Mucosa of gallbladder (tissue), 1 donor: ENCODE measurements at places on chromosomes 13 and 19. TPM values are rescaled to one million over a fixed set of nuclear protein-coding genes. Genes with fewer than 3 reads are reported as not detected.

Gene ZNF575
- total RNA-seq = 4.1 TPM

Gene ZNF763
- total RNA-seq = 5.2 TPM

Gene ZNF723
- total RNA-seq = not detected

Gene PPP1R12C
- 189 TPM for total RNA-seq

Gene RGS9BP
- 0.20 TPM for total RNA-seq

Gene B3GNT8
- 2.4 TPM for total RNA-seq

Gene SLC10A2
- 5.2 TPM for total RNA-seq

Gene KCNRG
- total RNA-seq = 0.26 TPM
